Anterior cingulate cortex (tissue), 58 donors: ENCODE measurements at places on chromosomes 5 and 9.

DNA sequence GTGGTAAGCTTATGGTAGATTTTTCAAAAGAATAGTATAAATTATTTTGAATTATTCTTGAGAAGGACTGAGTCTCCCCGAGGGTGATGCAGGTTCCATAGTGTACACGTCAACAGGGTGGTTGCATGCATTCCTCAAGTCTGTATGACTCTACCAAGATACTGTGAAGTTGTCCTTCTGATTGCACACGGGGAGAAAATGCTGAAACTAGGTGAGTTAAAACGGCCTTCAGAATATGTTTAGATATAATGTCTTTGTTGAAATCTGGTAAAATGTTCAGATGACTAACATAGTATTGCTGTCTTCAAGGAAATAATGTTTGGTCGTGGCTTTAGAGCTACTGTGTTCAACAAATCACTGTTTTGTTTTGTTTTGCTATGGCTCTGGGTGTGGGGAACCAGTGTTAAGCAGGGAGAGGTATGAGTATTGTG is 22.4 kb upstream of the TNFAIP8 start:
- DNase-seq, result no peak

DNA sequence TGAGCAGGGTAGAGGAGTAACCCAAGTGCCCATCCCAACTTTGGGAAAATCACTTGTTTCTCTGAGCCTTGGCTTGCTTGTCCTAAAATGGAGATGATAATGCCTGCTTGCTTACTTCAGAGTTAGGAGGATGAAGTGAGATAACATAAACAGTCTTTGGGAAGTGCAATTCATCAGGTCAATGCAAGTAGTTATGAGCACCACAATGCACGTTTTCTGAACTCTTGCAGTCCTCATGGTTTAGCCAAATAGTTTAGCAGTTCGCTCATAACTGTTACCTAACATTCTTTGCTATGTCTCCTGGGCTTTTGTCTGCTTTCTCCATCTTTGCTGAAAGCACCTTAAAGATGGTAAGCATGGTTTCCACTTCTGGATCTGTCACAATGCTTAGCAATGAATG is 270.0 kb downstream of the ADAMTSL1 start:
- DNase-seq, result no peak

- no peak for DNase-seq
Observed at GRCh38 chr5:110623874-110624273, 102.6 kb downstream of the TMEM232 start.

DNA sequence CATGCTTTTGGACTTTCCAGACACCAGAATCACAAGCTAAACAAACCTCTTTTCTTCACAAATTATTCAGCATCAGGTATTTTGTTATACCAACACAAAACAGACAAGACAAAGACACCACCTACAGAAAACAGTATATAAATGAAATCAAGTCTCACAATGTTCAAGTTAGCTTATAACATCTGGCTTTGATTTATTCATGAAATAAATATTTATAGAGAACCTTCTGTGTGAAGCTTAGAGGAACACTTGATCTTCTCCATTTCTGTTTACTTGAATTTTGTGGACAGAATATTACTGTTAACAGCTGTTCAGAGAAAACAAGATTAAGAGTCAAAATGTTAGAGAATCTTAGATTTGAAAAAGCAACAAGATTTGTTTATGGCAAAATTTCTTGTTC is 137.4 kb upstream of the PRR16 start:
- no peak for DNase-seq

DNA sequence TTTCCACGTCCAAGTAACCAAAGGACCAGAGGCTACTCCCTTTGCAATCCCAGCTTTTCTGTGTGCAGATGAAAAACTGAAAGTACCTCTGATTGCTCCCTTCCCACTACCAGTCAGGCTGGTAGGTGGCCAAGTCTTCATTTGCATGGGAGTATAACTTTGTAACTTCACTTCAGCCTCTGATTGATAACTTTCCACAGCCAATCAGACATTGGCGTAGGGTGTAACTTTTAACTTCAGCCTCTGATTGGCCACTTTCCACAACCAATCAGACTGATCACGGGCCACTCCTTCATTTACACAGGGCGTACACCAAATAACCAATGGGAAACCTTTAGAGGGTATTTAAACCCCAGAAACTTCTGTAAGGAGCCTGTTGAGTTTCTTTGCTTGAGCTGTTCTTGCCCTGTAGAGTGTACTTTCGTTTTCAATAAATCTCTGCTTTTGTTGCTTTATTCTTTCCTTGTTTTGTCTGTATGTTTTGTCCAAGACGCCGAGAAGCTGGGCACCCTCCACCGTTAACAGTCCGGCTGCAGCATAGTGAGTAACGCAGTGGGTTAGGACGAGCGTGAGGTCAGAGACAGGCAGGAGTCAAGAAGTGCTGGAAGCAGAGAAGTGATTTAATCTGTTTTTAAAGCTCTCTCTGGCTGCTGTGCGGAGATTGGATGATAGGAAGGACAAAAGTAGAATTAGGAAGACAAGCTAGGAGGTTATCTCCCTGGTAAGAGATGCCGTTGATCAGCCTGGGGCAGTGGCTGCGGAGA is 3.5 kb upstream of the EXOSC2 start:
- peak; percentile 19 for DNase-seq
